ENCODE measurements at places on chromosomes 5 and 9. TPM values are rescaled to one million over a fixed set of nuclear protein-coding genes. Genes with fewer than 3 reads are reported as not detected.
A peak's percentile ranks its signal among the peaks of the same experiment; 100 is the strongest.

DNA sequence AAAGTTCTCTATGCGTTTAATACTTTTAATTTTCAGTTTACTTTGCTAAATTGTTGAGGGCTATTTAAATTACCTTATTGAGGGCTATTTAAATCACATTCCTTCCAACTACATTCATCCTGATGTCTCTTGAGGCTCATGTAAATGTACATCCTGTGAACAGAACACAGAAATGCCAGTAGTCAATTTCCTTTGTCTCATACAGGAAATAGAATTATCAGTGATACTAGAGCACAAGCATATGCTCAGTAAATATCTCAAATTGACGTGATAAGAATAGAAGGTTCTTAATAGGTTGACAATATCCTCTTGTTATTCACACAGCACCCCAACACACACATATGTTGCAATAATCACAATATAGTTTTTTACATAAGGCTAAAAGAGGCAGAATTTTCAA, 449.0 kb downstream of the CYLC2 start:
- H3K36me3 ChIP-seq: no peaks in the 10 kb centered on the region
- DNase-seq: no peak
- H3K4me3 ChIP-seq: no peak overlapping the region

The WNT8A gene
- total RNA-seq: not detected

DNA sequence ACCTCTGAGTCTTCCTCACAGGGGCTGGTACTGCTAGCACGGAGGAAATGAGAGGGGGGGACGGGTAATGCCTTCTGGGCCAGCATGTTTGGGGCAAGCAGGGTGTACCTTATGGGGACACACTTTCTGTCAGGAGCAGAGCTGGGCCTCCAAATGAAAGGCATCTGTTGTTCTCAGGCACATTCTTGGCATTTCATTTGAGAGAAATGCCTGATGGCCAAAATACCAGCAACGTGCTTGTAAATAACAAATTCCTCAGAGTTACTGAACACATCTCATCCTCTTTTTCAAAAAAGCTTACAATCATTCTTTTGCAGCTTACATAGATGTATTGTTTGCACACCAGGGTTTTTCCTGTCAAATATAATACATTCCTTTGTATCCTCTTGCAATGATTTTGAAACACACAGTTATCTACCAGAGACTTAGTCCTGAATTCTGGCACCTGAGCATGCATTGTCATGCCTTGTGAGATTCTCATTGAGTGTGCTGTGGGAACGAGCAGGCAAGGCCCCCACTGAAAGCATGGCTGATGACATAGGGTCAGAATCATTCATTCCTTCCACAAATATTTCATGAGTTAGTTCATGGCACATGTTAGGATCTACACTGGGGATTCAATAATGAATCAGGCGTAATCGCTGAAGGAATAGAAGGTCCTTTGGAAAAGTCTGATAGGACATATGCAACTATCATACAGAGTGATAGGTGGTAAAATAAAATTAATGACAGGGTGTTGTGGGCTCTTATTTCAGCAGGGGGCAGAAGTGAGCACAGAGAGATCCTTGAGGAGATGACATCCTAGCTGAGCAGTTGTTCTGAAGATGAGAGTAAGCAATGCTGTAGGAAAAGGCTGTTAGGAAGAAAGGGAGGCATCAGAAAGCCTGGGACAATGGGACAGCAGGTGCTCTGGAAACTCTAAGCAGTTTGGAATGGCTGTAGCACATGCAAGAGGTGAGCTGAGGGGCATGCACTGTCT, 260.9 kb upstream of the TUT7 start:
- no peaks in the 10 kb centered on the region for H3K4me1 ChIP-seq
- no peak for DNase-seq
- peak overlapping the region; percentile 11 for H3K27ac ChIP-seq
- no peaks in the 10 kb centered on the region for H3K36me3 ChIP-seq
- no peak overlapping the region for H3K4me3 ChIP-seq

DNA sequence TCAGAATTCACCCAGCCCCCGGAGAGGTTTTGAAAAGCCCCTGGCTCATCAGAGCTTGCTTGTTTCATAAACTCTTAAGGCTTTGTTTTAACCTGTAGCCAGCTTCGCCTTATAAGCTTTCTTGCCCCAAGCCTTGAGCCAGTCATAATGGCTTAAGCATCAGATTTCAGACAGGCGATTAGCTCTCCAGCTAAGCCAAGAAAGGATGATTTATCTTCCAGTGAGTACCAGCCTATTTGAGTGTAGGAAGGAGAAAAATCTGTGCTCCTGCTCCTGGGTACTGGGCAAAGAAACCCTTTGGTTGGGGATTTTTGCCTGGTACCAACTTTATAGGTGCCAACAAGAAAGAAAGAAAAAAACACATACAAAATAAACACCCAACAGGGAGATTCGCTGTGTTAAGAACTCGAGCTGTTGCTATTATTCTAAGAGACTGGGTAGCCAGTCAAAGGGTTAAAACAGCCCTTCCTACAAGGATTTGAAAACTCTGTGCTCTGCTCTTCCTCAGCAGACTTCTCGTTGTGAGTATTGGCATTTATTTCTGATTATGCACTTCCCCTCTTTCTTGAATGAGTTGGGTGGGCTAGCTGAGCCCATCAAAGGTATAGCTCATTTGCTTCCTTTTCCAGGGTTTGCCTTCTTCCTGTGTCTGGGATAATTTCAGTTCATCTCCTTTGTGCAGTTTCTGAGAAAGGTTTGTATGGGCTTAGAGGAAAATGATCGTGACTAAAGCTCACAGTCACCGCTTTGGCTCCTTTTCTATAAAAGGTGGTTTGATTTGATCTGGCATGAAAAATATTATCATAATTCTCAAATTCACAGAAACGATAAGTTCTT, 157.2 kb upstream of the DMRT1 start:
- peak overlapping the region; percentile 1 for H3K4me3 ChIP-seq
- no peaks in the 10 kb centered on the region for H3K36me3 ChIP-seq
- H3K27me3 ChIP-seq: no peaks in the 10 kb centered on the region

The CCDC183 gene
- total RNA-seq: 2.0 TPM

The SPATA31D4 gene
- not detected for total RNA-seq

- H3K27ac ChIP-seq: no peak overlapping the region
- H3K4me1 ChIP-seq: no peaks in the 10 kb centered on the region
- no peak overlapping the region for H3K4me3 ChIP-seq
- DNase-seq: no peak
Observed at GRCh38 chr5:134590992-134591659, 41.5 kb downstream of the SAR1B start.

The UGT3A2 gene
- total RNA-seq: not detected

- no peaks in the 10 kb centered on the region for H3K36me3 ChIP-seq
- no peak overlapping the region for H3K27ac ChIP-seq
- no peaks in the 10 kb centered on the region for H3K27me3 ChIP-seq
- no peak for DNase-seq
- H3K4me3 ChIP-seq: no peak overlapping the region
Observed at GRCh38 chr5:92177926-92178487, 794.9 kb upstream of the ARRDC3 start.

GRCh38 chr9:93043122-93043521, 15.4 kb upstream of the SUSD3 start:
- no peak for DNase-seq
- H3K4me3 ChIP-seq: no peak overlapping the region
- H3K27me3 ChIP-seq: no peaks in the 10 kb centered on the region
- no peaks in the 10 kb centered on the region for H3K4me1 ChIP-seq

DNA sequence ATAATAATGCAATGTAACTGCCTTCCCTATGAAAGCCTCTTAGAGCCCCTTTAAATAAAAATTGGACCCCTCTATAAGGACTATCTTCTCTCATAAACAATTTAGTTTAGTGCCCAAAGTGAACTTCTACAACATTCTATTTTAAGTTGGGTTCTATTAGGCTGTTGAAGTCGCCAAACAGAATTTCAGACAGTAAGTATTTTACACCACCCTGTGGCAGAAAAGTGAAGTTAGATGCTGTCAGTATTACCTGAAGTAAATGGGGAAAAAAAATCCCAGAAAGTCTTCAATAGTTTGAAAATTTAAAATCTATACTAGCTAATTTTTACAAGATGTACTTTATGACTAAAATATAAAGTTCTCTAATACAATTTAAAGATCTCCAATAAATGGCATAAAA, 29.5 kb downstream of the CAAP1 start:
- DNase-seq: no peak
- no peak overlapping the region for H3K27ac ChIP-seq
- no peak overlapping the region for H3K4me3 ChIP-seq
- no peaks in the 10 kb centered on the region for H3K27me3 ChIP-seq

The GRIN3A gene
- total RNA-seq: not detected

DNA sequence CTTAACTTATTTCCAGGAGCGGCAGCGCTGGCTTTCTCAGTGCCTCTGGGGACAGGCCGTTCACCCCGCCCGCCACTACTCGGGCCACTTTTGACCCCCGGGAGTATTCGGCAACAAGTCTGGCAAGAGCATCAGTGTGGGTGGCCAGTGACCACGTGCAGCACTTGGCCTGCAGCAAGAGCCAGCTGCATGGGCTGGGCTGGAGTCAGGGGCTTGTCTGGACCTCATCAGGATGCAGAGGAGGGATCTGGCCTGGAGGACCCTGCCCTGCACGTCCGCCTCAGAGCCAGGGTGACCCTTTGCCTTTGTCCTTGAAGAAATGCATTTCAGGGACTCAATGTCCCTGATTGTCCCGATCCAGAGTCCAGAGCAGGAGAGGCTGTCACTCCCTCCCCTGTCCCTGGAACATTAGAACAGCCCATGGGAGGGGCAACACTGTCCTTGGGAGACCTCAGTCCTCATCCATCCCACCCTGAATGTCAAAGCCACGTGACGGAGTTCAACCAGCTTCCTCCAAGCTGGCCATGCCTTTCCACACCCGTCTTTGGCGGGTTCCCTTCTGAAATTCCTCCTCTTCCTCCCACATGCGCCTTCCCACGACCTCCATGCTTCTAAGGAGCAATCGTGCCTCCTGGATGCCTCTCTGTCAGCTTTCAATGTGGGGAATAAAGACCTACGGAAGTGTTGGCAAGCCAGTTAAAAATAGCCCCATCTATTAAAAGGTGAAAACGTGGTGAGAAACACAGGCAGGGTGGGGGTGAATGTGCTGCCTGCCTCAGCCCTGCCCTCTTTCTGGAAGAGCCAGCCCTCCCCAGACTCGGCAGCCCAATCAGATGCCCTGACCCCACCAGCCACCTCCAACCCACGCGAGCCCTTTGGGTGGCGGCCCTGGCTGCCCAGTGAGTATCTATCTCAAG, 99.0 kb downstream of the OLFM1 start:
- no peak overlapping the region for H3K27ac ChIP-seq
- H3K4me3 ChIP-seq: no peak overlapping the region
- no peaks in the 10 kb centered on the region for H3K27me3 ChIP-seq
- H3K4me1 ChIP-seq: no peaks in the 10 kb centered on the region

DNA sequence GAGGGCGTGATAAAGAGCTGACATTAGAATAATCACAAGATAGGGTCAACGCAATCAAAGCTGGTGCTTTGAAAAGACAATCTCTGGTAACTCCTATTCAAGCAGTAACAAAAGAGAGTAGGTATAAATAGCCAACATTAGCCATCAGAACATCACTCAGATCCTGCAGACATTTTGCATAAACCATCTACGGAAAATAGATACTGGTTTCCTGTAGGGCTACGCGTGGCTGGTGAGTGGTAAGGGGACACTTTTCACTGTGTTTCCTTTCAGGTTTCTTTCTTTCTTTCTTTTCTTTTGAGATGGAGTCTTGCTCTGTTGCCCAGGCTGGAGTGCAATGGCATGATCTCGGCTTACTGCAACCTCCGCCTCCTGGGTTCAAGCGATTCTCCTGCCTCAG, 22.3 kb downstream of the TTF1 start:
- no peaks in the 10 kb centered on the region for H3K4me1 ChIP-seq
- H3K36me3 ChIP-seq: no peaks in the 10 kb centered on the region
- no peak overlapping the region for H3K4me3 ChIP-seq
- H3K27me3 ChIP-seq: no peaks in the 10 kb centered on the region
- DNase-seq: no peak

The AFAP1L1 gene
- total RNA-seq: 26.9 TPM
